ENCODE measurements at places on chromosomes 5 and 9.

DNA sequence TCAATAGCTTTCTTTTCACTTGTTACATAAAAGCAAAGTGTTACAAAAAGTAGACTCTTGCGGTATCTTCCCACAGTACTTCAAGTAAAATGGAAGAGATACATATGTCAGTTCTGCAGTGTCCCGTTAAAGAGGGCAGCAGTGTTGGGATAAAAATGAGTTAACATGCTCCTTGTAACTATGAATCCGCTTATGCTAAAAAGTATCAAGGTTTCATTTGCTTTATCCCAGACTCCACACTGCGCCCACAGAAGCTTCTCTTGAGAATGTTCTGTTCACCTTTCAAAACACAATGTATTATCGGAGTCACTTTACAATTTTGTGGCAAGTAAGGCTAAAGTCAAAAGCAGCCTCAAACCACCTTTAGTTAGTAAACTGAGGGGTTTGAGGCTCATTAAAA is 790 bp downstream of the PTAR1 start:
- no peak for DNase-seq

DNA sequence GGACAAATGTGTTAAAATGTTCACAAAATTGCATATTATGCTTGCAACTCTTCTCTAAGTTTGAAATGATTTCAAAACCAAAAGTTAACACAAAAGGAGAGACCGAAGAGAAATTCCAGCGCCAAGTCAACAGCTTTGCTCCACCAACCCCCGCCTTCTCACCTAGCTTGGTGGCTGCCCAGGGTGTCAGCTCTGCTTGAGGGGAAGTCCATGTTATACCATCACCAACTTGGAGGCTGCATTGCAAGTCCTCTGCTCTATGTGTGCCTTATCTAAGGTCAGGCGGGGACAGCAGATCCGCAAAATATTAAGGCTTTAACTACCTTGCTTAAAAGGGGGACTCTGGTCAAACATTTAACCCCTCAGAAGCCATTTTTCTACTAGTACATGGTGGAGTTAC is 14.6 kb downstream of the CCNJL start:
- no peak for DNase-seq

- no peak for DNase-seq
Measured at GRCh38 chr5:162769019-162769418, 668.4 kb upstream of the CCNG1 start.

DNA sequence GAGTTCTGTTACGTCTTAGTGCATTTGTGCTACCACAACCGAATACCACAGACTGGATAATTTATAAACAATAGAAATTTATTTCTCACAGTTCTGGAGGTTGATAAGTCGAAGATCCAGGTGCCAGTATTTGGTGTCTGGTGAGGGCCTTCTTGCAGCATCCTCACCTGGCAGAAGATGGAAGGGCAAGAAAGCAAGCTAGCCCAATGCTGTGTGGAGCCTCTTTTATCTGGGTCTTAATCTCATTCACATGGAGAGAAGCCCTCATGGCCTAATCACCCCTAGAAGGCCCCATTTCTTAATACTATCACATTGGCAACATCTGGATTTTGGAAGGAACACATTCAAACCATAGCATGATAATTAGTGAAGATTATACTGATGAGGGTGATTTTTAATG is 159.3 kb downstream of the CHSY3 start:
- DNase-seq = no peak

DNA sequence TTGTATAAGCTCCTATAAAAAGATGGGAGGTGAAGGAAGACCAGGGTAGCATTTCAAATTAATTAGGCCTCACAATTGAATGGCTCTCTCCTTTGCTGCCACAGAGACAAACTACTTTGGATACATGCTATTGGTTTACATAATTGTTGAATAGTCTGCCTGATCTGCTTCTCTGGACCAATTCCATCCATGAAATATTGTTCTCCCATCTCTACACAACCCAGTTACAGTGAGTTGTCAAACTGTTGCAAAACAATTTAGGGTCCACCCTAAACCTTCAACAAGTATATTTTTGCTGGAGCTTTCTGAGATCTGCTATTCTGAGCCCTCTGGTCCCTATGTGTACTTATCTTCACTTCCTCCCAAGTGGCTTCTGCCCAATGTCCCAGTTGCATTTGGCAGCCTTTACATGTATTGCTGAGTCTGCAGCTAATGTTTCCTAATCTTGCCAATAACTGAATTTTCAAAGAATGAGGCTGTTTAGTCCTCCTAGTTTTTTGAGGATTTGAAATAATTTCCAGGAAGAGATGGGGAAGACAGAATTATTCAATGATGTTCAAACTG is 38.9 kb downstream of the AGTPBP1 start:
- no peak for DNase-seq

GRCh38 chr9:100352201-100352726 is 478 bp downstream of the TEX10 start:
- DNase-seq = peak; percentile 36

GRCh38 chr5:164868761-164869160 is 1363.3 kb downstream of the MAT2B start:
- peak; percentile 12 for DNase-seq

- no peak for DNase-seq
Measured at GRCh38 chr5:1745123-1745795, 54.4 kb downstream of the MRPL36 start.

DNA sequence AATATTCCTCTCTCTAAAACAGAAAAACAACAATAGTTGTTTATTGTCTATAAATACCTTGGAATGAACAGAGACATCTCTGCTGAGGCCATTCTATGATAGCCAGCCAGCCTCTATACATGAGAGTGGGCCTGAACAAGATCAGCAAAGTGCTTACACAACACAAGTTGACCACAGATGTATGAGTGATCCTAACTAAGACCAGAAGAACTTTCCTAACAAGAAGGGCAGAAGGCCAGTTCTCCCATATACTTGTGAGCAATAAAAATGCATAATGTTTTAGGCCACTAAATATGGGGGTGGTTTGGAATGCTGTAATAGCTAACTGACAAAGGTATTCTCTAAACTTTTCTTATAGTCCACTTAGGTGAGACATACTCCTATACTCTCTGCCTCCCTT is 345.7 kb downstream of the SPATA31D1 start:
- DNase-seq = no peak

GRCh38 chr5:130135506-130135905 is 231.2 kb downstream of the CHSY3 start:
- no peak for DNase-seq

- DNase-seq = no peak
Measured at GRCh38 chr9:90070056-90070455, 465.2 kb downstream of the GADD45G start.

- DNase-seq = no peak
Measured at GRCh38 chr5:59037041-59037440, 454.2 kb downstream of the RAB3C start.

DNA sequence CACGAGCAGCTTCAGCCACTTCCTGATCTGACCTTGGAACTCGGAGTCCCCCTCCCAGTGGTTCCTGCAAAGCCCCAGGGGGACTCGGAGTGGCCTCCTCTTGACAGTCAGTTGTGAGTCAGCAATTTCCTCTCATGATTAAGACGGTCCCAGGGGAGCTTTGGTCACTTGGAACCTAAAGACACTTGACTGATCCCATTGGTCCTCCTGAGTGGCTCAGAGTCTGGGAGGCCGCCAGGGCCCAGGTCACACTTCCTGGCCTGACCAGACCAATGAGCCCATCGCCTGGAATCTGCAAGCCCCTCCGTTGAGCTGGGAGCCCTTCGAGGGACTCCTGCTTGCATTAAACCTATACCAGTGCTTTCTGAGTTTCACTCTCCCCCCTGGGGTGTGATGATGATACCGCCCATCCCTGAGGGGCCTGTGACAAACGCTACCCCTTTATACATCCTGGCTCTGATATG is 29.1 kb downstream of the TSPAN17 start:
- DNase-seq = no peak

DNA sequence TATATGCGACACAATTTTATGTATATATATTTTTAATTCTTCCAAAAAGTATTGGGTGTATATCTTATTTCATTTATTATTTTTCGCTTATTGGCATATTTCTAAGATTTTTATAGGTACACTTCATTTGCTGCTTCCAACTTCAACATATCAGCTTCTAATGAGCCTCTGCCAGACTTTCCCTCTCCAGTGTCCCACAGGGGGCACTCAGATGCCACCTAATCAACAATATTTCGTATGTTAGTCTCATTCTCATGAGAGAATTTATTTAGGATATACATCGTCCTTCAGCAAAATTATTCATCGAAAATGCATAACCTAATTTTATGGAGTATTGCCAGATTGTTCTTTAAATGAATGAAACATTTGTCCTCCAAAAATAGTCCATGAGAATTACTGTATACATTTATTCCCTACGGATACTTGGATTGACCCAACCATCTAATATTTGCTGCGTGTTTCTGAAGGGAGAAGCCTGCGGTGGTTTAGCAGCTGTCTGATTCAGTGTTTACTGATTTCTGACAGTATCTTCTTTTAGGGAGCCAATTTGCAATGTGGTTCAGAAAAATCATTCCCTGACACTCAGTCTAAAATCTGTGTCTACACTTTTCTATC is 100.6 kb upstream of the SELENOP start:
- DNase-seq = peak; percentile 35

- no peak for DNase-seq
Measured at GRCh38 chr9:107138261-107138992, 144.7 kb upstream of the RAD23B start.

DNA sequence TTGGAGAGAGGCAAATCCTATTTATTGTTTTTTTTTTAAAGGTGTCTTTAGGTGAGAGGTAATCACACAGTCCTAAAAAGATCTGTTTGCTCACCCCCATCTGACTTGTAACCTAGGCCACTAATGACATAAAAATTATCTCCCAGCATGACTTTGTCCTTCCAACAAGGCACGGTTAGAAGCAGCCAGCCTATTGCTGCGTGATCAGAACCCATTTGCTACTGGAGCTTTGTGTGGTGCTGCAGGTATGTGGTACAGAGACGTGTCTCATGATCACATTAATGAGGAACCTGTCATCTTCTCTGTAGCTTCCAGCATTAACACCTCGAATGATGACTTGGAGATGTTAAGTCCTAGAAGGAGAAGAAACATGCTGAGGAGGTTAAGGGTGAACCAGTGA is 555.8 kb upstream of the TLE4 start:
- DNase-seq = no peak

DNA sequence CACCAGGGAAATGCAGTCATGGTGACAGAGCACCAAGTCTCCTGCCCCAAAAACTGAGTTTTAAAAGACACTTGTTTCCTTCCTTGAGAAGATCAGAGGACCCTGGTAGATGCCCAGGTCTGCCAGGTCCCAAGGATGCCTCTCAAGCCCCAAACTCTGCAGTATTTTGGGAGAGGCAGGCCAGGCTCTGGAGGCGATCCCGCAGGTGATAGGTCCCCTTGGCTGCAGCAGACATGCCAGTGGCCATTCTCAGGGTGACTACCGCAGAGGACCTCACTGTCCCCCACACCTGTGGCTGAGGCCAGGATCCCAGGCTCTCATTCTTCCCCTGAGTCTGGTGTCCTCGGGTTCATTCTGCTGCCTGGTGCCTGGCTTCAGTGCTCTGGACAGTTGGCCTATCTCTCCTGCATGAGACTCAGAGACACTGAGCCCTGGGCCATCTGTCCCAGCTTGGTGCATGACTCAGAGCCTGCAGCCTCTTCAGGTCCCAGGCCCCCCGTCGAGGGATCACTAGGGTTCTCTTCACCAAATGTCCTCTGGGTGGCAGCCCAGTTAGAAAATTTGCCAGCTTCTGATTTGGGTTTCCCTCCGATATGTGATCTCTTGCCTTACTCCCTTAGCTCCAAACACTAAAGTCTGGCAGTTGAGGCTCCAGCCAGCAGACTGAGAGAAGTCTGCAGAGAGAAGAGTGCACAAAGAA is 59.7 kb upstream of the GARNL3 start:
- DNase-seq = no peak

GRCh38 chr5:102753889-102754766 is 977 bp upstream of the PAM start:
- DNase-seq = peak; percentile 12

GRCh38 chr9:127525401-127526188 is 74.3 kb downstream of the LRSAM1 start:
- DNase-seq = peak; percentile 9

DNA sequence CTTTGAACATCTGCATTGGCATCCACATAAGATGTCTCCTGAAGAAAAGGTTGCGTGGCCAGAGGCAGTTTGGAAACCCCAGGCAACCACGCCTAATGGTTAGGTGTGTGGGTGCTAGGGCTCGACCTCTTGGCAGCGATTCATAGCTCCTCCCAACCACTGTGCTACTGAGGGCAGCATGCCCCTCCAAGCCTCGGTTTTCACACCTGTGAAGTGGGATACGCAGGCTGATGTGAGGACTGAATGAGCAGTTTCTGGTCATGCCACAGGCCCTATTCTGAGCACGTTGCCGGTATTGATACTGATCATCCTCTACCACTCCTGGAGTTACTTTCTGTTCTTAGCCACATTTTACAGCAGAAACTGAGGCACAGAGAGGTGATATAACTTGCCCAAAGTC is 19.1 kb downstream of the NDST1 start:
- DNase-seq = no peak

GRCh38 chr9:107067739-107068416 is 204.9 kb downstream of the ZNF462 start:
- DNase-seq = no peak

- DNase-seq = no peak
Measured at GRCh38 chr5:80799041-80799440, 144.3 kb upstream of the DHFR start.

GRCh38 chr9:98972716-98973115 is 29.0 kb downstream of the COL15A1 start:
- no peak for DNase-seq

DNA sequence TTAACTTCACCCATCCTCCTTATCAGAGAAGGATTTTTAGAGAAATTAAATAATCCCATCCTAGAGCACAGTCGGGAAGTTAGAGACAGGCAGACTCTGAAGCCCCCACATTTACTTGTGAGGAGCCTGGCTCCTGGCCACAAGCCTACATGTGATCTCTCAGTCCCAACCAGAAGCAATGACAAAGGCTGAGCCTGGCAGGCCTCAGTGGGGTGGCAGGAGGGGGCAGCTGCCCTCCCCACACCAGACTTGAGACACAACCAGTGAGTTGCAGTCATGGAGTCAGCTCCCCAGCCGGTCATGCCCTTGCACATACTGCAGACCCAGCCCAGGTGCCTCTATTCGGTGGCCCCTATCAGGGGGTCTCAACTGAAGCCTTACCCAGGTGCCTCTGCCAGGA is 11.0 kb downstream of the NAIF1 start:
- no peak for DNase-seq
